NCI-H1930 (cell line): ENCODE measurements at places on chromosomes 7 and 10.

- DNase-seq: no peak
Observed at GRCh38 chr7:76514926-76515771, 4.8 kb downstream of the UPK3B start.

DNA sequence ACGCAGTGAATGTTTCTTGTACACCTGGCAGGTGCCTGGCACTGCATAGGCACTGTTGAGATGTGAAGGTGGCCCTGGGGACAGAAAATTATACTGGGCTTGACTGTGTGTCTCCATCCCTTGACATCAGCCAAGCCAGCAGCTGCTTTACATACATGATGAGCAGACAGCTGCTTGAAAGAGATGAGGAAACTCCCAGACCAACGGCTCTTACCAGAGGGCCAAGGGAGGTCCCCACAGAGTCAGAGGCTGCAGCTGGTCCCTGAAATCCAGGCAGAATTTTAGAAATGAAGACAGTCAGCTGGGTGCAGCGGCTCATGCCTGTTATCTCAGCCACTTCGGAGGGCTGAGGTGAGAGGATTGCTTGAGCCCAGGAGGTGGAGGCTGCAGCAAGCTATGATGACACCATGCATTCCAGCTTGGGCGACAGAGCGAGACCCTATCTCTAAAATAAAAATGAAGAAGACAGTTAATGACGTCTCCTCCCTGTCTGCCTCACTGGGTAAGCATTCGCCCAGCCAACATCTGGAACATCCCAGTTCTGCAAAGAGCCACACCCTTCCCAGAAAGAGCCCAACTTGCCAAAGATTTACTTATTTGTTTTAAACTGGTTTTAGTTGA lies 17.6 kb downstream of the LIMK1 start:
- no peak for DNase-seq

DNA sequence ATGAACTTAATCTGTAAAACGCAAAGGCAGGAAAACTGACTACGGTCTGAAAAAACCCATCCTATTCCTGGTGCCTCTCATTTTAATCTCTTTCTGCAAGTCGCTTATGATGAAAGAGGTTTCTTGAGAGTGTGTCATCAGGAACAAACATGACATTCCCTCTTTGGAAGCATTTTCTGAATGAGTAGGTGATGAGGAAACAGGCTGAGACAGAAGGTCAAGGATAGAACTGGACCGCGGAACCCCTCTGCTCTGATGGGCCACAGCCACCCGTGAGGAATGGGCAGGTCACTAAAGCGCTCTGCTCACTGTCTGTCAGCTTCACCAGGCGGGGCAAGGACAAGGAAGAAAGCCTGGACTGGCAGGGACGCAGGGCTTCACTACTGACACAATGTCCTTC lies 28.6 kb downstream of the BEND7 start:
- no peak for DNase-seq

GRCh38 chr10:60031664-60032063 lies 125.3 kb upstream of the CCDC6 start:
- DNase-seq: no peak

DNA sequence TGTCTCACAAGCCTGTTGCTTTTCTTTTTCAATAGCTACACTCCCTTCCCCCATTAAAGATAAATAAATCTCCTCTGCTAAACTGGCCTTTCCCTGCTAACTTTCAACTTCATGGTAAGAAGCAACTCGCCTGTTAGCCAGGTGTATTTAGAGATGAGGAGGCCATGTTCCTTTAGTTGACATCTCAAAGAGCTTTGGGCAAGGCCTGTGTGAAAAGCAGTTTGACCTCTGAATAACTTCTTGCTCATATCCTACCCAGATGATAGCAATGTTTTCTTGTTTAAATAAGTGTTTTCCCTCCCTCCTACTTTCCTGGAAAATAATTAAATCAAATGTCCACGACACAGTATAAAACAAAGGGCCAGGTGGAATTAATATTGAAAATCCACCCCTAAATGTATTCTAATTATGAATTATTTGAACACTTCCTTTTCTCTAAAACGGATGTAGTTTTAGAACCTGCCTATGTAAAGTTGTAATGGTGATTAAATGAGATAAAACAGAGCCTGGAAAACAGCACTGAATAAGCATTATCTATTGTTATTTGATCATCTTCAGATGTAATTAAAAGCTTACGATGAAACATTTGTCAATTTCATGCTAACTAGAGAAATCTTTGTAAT lies 78.5 kb downstream of the HGF start:
- no peak for DNase-seq

- DNase-seq: no peak
Observed at GRCh38 chr7:142414135-142414534, 156.3 kb upstream of the PRSS58 start.

- no peak for DNase-seq
Observed at GRCh38 chr7:47953822-47954221, 5.6 kb upstream of the PKD1L1 start.

DNA sequence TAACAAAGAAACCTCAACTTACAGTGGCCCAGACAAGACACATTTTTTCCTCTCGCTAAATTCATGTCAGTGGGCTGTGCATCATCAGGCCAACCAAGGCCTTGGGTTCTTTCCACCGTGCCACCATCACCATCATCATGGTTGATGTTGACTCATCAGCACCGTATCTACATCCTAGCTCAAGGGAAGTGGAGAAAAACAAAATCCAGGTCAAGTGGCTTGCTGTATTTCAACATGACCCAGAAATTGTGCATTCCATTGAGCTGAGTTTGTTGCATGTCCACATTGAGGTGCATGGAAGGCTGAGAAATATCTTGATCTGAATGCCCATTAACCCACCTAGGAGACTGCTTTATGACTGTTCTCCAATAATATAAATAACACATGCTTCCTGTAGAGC lies 312.4 kb upstream of the CDC14C start:
- no peak for DNase-seq

- no peak for DNase-seq
Observed at GRCh38 chr7:105173586-105173985, 159.6 kb downstream of the KMT2E start.

DNA sequence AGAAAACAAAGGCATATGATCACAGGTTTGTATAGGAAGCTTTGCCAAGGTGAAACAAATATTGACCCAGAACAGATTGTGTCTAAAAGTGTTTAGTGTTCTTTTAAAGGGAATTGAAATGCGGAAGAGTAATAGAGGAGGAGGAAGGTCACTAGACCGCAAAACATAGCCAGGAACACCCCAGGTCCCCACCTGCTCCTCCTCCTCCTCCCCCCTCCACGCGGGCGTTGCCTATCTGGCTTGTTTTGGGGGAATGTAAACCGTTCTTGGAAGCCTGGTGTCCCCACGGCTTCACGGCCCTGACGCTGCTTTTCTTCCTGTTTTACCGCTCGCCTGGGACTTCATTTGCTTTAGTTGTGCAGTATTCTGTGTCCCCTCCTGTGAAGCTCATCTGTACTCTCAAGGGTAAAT lies 81.0 kb upstream of the PFKP start:
- no peak for DNase-seq

DNA sequence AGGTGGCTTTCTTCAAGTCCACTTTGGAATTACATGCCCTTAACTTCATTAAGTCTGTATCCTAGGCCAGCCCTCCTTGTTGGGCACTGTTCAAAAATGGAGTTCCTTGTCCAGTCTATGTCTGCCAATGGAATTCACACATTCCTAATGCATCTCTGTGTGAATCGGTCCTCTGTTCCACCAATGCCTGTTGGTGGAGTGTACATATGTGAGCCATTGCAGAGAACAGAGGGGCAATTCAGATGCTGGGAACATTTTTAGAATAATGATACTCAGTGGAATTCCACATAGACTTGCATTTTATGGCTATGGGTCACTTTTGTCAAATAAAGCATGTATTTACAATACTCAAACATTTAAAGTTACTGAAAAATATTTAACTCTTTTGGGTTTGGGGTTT lies 108.3 kb downstream of the COL28A1 start:
- no peak for DNase-seq

- DNase-seq: no peak
Observed at GRCh38 chr7:25031007-25031406, 51.0 kb upstream of the OSBPL3 start.

- DNase-seq: no peak
Observed at GRCh38 chr10:113947184-113948041, 93.0 kb downstream of the NHLRC2 start.

GRCh38 chr10:74750848-74751274 lies 75.5 kb upstream of the KAT6B start:
- DNase-seq: no peak

- DNase-seq: no peak
Observed at GRCh38 chr10:133442967-133443924, 10.5 kb upstream of the SCART1 start.

DNA sequence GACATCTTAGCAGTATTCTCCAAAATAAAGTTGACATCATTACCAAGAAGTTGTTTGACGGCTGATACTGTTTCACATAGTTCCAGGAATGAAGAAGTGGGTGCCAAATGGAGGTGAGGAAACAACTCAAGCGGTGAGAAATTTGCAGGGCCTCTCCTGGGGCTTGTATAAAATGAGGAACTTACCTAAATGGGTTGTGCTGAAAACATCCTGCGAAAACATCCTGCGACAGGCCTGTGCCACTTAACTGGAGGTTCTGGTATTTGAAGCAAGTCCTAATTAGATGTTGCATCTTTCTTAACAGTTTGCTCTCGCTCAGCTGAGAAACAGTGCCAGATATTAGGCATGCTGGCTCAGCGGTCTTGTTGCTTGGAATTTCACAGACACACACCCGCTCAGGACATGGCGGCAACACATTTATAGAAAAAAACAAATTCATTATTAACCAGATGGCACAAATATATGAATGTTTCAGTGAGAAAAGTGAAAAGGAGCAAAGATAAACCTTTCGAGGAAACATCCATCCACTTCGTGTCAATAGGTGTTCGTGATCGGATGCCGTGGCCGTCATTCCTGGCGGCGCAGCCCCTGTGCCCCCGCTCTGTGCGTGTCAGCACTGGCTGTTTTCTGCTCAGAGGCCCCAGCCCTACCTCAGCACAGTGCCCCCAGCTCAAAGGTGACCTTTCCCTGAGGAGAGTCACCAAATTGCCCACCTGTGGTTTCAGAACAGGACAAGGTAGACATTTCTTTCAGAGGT lies 48.1 kb downstream of the CDC123 start:
- no peak for DNase-seq

GRCh38 chr7:137360087-137360679 lies 16.6 kb upstream of the PTN start:
- DNase-seq: no peak

- DNase-seq: no peak
Observed at GRCh38 chr7:121322460-121322859, 6.3 kb upstream of the WNT16 start.

DNA sequence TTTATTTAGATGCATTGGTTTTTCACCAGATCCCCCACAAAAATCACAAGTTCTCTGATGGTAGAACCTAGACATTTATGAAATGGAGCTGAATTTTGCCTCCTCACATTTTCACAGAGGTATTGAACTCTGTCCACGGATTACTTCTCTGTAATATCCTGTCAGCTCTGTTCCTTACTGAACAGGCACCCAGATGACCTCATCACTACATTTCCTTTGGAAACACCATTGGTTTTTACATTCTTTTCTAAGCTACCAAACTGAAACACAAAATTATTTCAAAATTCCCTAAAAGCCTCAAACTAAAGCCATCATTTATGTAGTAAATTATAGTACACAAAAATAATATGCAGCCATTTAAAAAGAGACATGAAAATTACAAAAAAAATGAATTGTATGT lies 98.3 kb upstream of the KCNIP2 start:
- no peak for DNase-seq

DNA sequence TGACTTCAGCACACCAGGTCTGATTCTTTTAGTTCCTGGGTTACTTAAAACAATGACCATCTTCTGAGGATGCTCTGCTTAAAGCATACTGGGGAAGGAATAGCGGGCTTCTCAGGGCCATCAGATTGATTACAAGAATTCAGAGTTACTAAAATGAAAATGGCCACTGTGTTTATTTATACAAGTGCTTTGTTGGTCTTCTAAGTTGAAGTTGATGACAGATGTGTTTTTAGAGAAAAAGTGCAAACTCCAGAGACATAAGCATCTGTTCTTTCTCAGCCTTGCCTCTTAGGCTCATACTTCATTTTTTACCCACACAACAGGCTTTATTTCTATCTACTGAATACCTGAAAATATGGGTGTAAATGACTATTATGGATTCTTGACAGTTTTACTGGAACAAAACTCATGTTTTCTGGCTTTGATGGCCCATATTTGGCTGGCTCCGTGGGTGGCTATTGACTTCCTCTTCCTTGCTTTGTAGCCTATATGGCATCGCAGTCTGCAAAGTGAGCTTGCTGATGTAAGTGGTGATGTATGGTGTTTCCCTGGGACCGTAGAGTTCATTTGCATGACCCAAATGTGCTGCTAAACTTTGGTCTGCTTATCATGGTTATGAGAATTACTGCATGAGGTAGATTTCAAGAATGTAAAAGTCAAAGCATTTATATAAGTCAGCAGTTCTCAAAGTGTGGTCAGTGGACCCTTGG lies 121.3 kb downstream of the BMPER start:
- no peak for DNase-seq

DNA sequence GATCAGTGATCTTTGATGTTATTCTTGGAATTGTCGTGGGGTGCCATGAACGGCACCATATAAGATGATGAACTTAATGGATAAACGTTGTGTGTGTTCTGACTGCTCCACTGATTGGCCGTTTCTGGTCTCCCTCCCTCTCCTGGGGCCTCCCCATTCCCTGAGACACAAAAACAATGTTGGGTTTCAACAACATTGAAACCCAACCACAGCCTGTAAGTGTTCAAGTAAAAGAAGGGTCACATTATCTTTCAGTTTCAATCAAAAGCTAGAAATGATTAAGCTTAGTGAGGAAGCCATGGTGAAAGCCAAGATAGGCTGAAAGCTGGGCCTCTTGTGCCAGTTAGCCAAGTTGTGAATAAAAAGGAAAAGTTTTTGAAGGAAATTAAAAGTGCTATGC lies 19.5 kb downstream of the EN2 start:
- DNase-seq: no peak

DNA sequence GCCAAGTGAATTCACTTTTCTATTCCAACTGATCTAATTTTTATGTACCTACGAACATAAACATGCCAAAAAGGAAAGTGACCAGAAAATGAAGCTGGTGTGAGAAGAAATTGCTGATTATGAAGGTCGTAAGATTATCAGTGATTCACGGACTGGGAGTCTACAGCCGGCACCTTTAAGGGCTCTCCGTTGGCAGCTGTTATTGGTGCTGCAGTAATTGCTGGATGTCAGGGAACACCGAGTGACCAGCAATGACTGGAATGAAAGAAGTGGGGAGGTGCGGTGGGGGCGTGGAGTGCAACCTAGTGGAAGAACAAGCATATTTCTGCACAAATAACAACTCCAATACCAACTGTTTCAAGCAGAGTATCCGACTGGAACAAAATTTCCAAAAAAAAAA lies 109.8 kb upstream of the TARP start:
- no peak for DNase-seq

GRCh38 chr7:5795752-5796475 lies 14.5 kb upstream of the RNF216 start:
- no peak for DNase-seq

DNA sequence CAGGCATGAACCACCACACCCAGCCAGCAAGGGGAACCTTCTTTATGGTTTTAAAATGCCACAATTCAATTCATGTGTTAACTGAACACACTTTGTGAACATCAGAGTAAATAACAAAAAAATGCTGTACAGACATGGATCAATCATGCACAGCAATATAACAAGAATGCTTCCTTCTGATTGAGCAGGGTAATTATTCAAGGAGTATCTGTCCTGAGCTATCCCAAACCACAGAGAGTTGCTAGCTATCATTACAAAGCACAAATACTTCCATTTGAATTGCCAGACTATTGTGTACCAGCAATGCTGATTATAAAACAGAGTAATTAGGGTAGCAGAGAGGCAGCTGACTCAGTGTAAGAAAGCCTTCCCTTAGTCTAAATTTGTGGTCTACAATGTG lies 11.3 kb upstream of the RHOBTB1 start:
- no peak for DNase-seq
